ENCODE measurements at places on chromosomes 7 and 10.

GRCh38 chr10:57979956-57980355 lies 287.7 kb downstream of the IPMK start:
- no peak for DNase-seq

DNA sequence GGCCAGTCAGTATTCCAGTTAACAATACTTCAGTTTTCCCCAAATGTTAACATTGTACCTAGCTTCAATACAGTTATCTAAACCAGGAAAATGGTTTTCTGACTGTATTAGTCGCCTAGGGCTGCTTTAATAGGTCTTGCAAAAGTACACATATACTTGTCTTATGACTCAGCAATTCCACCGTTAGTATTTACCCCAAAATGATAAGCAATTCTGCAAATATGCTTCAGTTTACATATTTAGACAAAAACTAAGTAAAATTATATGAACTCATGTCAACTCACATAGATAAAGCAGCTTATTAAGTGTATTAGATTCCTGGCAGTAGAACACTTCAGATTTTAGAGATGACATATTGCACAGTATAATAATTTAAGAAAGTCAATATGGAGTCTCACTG lies 363.3 kb downstream of the ARL4A start:
- no peak for DNase-seq

- DNase-seq = no peak
These were observed 192.3 kb downstream of the DNAJC1 start for GRCh38 chr10:21811245-21811585.

- DNase-seq = no peak
These were observed 385.6 kb upstream of the NPVF start for GRCh38 chr7:25613912-25614311.

DNA sequence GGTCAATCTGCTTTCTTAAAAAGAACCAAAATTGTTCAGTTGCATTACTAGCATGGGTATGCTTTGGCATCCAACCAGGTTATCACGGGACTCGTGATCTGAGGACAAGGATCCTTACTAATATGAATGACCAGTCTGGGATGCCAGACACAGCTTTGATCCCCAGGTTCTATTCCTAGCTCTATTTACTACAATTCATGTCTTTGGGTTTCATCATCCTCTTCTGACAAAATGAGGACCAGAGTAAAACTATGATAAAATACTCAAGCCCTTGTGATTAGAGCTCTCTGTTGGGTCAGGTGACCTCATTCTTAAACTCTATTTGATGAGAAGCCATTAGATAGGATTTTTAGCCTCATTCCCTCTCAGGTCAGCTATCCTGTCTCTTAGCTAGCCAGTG lies 119.8 kb downstream of the SLC25A13 start:
- no peak for DNase-seq

DNA sequence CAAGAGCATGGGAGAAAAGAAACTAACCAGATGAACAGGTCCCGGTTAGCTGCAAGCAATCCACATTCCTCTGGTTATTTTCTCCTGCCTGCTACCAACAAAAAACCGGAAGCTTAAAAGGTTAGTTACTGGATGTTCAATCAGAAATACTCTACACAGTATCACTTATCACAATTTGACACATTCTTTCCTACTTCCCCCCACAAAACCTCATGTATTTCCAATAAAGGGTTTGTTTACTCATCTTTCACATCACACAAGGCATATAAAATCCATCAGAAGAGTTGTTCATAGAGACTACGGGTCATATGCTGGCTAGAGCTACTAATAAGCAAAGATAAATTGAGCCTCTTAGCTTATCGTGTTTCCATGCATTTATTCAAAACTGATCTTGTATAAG lies 4.8 kb downstream of the SLC25A28 start:
- DNase-seq = no peak

DNA sequence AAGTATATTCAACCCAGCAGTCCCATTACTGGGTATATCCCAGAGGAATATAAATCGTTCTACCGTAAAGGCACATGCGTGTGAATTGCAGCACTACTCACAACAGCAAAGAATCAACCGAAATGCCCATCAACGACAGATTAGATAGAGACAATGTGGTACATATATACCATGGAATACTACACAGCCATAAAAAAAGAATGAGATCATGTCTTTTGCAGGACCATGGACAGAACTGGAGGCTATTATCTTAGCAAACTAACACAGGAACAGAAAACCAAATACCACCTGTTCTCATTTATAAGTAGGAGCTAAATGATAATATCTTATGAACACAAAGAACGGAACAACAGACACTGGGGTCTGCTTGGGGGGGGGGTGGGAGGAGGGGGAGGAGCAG lies 44.3 kb upstream of the KLHL7 start:
- DNase-seq = no peak

- no peak for DNase-seq
These were observed 15.0 kb downstream of the RPA3 start for GRCh38 chr7:7703427-7703826.

- DNase-seq = no peak
These were observed 24.9 kb downstream of the SAMD8 start for GRCh38 chr10:75136346-75136745.

- DNase-seq = no peak
These were observed 115.8 kb upstream of the SEC61G start for GRCh38 chr7:54874804-54875203.

All from activated CD4-positive, CD25-positive, alpha-beta regulatory T cell treated with anti-CD3 and anti-CD28 coated beads, Interleukin-2, amount 50 U/mL, for 72 hours (primary cell).